ENCODE measurements at places on chromosomes 16 and 17. TPM values are rescaled to one million over a fixed set of nuclear protein-coding genes. Genes with fewer than 3 reads are reported as not detected.

The SULT1A4 gene
- total RNA-seq = 1.6 TPM

The ZNF750 gene
- total RNA-seq = not detected

The HSD3B7 gene
- 1.5 TPM for total RNA-seq

The KCNH4 gene
- 0.39 TPM for total RNA-seq

The CHST5 gene
- total RNA-seq = not detected

Data from activated naive CD8-positive, alpha-beta T cell treated with anti-CD3 and anti-CD28 coated beads for 36 hours (primary cell).